ENCODE measurements at places on chromosomes 12 and 14.

DNA sequence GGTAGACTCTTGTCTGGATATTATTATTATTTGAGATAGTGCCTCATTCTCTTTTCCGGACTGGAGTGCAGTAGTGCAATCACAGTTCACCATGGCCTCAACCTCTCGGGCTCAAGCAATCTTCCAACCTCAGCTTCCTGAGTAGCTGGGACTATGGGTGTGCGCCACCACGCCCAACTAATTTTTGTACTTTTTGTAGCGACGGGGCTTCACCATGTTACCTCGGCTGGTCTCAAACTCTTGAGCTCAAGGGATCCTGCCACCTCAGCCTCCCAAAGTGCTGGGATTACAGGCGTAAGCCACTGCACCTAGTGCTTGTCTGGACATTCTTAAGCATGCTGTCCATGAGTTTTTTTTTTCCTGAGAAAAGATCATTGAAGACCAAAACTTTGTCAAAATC is 498.9 kb upstream of the RGS6 start:
- no peak for DNase-seq

DNA sequence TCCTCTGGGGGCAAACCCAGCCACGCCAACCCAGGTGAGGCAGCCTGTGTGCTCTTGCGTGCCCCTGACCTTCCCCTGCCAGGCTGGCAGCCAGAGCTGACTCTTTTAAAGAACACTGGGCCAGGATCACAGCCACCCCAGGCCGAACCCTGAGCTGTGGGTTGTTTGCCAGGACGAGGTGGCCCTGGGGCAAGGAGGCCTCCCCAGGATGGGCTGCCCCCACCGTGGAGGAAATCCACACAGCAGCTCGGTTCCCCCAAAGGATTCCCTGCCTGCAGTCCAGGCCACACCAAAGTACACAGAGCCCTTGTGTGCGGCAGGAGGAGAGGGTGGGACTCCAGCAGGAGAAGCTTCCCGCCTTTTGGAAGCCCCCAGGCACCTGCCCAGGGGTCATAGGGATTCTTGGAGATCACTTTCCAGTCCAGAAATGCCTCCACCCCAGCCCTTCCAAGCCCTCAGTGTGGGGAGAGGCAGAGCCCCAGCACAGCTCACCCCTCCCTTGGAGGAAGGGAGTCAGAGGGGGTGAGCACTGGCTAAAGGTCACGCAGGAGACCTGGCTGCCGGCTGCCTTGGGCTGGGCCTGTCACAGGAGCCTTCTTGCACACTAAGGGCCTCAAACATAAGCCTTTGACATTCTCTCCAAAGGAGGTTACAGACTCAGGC is 115.6 kb downstream of the CALM1 start:
- no peak for DNase-seq

- DNase-seq, result no peak
These were observed 125.7 kb downstream of the CRADD start for GRCh38 chr12:93802698-93803423.

DNA sequence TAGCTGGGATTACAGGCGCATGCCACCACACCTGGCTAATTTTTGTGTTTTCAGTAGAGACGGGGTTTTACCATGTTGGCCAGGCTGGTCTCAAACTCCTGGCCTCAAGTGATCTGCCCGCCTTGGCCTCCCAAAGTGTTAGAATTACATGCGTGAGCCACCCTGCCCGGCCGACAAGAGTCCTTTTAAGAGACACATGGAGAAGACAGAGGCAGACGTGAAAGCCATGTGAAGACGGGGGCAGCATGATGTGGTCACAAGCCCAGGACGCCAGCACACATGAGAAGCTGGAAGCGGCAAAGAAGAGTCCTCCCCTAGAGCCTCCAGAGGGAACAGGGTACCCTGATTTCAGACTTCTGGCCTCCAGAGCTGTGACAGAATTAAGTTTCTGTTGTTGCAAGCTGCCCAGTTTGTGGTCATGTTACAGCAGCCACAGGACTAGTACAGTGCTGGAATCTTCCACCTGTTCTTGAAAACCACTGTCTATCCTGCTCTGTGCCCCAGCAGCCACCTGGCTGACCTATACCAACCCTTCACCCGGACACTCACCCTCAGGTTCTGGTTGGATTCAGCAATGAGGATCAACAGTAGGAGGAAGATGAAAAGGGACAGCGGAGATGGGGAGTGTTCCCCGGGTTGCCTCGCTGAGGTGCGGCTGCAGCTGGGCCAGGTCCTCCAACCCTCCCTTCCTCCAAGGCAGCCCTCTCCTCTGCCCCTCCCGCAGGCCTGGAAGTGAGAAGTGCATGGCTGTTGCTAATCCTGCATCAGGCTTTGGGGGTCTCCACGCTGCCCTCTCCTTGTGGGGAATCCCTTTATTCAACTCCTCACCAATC is 16.9 kb downstream of the VPS37B start:
- no peak for DNase-seq
